ENCODE measurements at places on chromosomes 7 and 10.

- no peak for DNase-seq
Measured at GRCh38 chr7:76204147-76204546, 2.5 kb downstream of the SRRM3 start.

GRCh38 chr10:59177031-59177797, 771 bp downstream of the PHYHIPL start:
- DNase-seq = no peak

DNA sequence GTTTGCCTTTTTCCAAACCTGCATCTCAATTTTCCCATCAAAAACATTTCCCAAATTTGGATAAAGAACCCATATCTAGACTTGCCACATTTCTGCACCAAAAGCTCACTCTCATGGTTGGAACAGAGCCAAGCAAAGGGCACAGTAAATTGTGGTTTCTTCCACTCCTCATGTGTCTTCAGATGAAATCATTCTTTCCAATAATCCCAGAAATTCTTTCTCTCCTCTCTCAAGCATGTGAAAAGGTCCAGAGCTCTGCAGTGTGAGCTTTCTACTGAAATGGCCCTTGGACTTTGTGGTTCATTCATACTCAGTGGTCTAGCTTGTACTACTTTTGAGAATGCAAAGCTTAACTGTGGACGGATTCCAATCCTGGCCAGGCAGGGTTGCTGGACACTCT, 19.8 kb downstream of the PRSS2 start:
- no peak for DNase-seq

- no peak for DNase-seq
Measured at GRCh38 chr10:1920941-1921340, 183.6 kb upstream of the ADARB2 start.

- DNase-seq = no peak
Measured at GRCh38 chr10:75110006-75110632, 1.3 kb upstream of the SAMD8 start.

DNA sequence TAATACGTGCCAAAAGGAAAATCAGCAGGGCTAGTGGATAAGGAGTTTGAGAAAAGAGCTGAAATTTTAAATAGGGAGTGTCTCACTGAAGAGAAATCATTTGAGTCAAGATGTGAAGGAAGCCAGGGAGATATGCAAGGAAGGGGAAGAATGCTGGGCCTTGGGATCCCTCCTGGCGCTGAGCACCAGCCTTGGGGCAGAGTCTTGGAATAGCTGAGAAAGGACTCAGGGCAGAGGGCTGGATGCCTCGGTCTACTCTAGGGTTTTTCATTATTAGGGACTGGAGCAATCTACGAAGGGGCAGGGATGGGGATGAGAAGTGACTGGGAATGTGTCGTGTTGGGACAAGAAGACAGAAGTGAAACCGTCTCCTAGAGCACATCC, 484 bp downstream of the ZWINT start:
- no peak for DNase-seq

- DNase-seq = no peak
Measured at GRCh38 chr10:47456794-47457527, 27.0 kb downstream of the ANXA8 start.

- DNase-seq = no peak
Measured at GRCh38 chr10:102230861-102231356, 4.8 kb downstream of the ELOVL3 start.

- no peak for DNase-seq
Measured at GRCh38 chr10:103901299-103901698, 16.7 kb downstream of the STN1 start.

GRCh38 chr10:34001087-34001580, 666.7 kb upstream of the NRP1 start:
- DNase-seq = no peak

DNA sequence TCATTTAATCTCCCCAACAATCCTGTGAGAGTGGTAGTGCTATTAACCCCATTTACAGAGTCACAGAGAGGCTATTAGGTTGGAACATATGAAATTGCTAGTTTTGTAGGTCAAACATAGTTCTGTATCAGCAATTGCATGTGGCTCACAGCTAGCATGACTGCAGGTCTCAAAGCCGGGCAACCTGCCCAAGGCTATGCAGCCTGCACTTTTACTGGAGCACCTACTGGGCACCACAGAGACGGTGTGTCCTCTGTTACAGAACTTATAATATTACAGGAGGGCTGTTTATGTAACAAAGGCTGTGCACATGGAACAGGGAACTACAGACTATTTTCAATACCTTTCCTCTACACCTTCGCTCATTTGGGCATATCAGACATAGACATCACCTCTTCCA, 355.8 kb downstream of the RPS24 start:
- no peak for DNase-seq

- no peak for DNase-seq
Measured at GRCh38 chr10:48444266-48444665, 137.8 kb downstream of the MAPK8 start.

- no peak for DNase-seq
Measured at GRCh38 chr10:128042131-128042610, 84.1 kb downstream of the MKI67 start.

- DNase-seq = no peak
Measured at GRCh38 chr10:7481368-7481765, 70.5 kb upstream of the SFMBT2 start.

- DNase-seq = no peak
Measured at GRCh38 chr7:87129332-87129731, 22.9 kb upstream of the DMTF1 start.

DNA sequence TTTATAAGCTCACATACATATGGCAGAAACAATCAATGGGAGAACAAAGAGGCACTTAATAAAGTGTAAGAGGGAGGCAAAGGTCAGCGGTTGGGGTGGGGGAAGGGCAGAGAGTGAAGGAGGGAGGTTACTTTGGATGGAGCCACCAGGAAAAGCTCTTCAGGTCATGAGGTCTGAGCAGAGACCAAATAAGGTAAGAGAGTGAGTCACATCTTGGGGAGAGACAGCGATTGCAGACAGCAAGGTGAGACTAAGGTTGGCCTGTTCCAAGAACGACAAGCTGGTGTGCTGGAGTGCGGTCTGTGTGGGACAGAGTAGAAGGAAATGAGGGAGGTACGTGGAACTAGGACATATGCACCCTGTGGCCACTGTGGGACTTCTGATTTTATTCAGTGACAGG, 74.3 kb upstream of the TOMM7 start:
- DNase-seq = no peak

- peak; percentile 24 for DNase-seq
Measured at GRCh38 chr10:43846187-43846680, 197.6 kb upstream of the ZNF32 start.

GRCh38 chr10:51999096-51999495, 299.7 kb upstream of the CSTF2T start:
- no peak for DNase-seq

- DNase-seq = no peak
Measured at GRCh38 chr10:47404446-47404845, 20.4 kb upstream of the ZNF488 start.

- DNase-seq = no peak
Measured at GRCh38 chr10:32095116-32095733, 39.0 kb upstream of the KIF5B start.

- DNase-seq = no peak
Measured at GRCh38 chr10:89518108-89518507, 17.3 kb downstream of the SLC16A12 start.

GRCh38 chr7:101084865-101085161, 468 bp upstream of the TRIM56 start:
- no peak for DNase-seq

- peak; percentile 51 for DNase-seq
Measured at GRCh38 chr10:11863353-11864109, 40.4 kb downstream of the PROSER2 start.

DNA sequence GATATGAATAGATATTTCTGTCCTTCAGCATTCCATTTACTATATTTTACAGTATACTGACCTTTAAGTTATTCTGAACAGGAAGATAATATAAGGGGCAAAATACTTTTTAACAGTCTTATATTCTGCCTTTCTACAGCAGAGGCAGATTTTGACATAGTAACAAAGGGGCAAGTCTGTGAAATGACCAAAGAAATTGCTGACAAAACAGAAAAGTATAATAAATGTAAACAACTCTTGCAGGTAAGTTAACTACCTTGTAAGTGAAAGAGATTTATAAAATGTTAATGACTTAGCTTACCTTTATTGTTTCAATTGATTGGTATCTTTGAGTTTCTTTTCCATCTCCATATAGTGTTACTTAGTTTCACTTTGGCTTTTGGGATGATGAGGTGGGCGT, 56.0 kb downstream of the TAX1BP1 start:
- no peak for DNase-seq

- no peak for DNase-seq
Measured at GRCh38 chr7:26691886-26692285, 172.5 kb downstream of the SKAP2 start.

DNA sequence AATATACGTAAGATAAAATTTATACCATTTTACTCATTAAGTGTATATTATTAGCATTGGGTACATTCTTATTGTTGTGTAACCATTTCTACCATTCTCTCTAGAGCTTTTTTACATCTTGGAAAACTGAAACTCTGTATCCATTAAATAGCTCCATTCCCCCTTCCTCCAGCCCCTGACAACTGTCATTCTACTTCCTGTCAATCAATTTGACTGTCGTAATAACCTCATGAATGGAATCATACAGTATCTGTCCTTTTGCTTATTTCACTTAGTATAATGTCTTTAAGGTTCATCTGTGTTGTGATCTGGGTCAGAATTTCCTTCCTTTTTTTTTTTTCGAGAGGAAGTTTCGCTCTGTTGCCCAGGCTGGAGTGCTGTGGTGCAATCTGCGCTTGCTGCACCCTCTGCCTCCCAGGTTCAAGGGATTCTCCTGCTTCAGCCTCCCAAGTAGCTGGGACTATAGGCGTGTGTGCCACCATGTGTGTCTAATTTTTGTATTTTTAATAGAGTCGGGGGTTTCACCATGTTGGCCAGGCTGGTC, 15.6 kb downstream of the ZRANB1 start:
- DNase-seq = no peak

- no peak for DNase-seq
Measured at GRCh38 chr10:120095875-120096274, 203.3 kb downstream of the SEC23IP start.

GRCh38 chr10:102055647-102056419, at the start of gene ARMH3:
Gene ARMH3 (minus strand): TSS chr10:102056173. CDS start chr10:102040114, 16,059 bp downstream.
- DNase-seq = peak; percentile 86

GRCh38 chr7:121166916-121167315, 161.9 kb upstream of the WNT16 start:
- no peak for DNase-seq

DNA sequence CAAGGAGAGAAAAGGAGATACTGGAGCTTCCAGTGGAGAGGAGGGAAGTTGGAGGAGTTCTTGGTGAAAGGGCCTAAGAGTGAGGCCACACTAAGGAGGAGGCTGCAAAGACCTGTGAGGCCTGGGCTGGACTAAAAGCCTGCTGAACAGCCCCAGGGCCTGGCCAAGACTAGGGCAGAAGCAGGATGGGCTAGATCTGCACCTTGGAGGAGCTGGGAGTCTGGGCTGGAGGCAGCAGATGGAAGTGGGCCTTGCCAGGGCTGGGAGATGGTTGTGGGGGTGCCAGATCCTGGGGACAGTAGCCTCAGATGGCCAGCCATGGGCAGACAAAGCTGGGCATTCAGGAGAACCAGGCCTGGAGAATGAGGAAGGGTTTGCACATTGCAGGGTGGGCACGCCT, 6.5 kb upstream of the PURB start:
- DNase-seq = no peak
